ENCODE measurements at places on chromosomes 2 and 18.
A peak's percentile ranks its signal among the peaks of the same experiment; 100 is the strongest.

- no peak for DNase-seq
These were observed 32.8 kb downstream of the ZNF892 start for GRCh38 chr2:95240091-95240490.

DNA sequence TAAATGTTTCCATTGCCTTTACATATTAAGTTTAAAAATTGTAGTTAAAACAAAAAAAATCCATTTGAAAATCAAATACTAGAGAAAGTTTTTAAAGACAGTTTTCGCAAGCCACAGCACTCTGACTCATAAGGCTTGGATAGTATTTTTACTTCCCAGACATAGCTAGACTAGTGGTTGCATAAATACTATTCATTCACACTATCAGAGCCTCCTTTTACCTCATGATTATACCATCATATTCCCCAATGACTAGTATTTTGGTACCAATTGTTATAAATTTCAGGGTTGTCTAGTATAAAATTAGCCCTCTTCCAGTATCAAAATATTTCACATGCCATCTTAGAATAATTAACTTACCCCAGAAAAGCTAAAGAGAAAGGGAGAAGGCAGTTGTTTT is 393.5 kb downstream of the ERBB4 start:
- no peak for DNase-seq

- no peak for DNase-seq
These were observed 48.7 kb downstream of the LYPD1 start for GRCh38 chr2:132621131-132621875.

DNA sequence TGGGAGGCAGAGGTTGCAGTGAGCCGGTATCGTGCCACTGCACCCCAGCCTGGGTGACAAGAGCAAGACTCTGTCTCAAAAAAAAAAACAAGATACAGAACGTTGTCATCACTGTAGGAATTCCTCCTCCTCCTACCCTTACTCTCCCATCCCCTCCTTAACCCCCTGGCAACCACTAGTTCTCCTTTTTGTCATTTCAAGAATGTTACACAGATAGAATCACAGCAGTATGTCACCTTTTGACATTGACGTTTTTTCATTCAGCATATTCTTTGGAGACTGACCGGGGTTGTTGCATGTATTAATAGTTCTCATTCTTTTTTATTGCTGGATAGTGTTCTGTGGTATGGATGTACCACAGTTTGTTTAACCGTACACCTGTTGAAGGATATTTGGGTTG is 32.4 kb downstream of the TTLL4 start:
- DNase-seq: no peak

GRCh38 chr2:128439791-128440665 is 121.4 kb upstream of the HS6ST1 start:
- peak; percentile 69 for DNase-seq

DNA sequence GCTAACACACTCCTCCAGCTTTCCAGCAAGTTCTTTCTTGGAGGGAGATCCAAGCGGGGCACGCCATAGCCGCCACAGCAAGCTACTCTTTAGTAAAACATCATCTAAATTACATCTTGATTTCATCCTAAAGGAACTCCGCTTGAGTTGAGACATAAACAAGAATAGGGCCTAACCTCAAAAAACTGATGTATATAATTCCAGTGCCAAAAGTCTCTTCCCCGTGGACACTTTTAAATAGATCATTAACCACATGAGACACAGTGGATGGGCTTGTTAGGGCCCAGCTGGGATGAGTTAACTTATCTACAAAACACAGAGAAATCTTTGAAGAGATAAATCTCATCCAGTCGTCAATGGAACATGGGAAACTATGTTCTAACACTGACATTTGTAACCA is 20.8 kb upstream of the MLPH start:
- DNase-seq: no peak

Measured in coronary artery (tissue), 2 donors.